ENCODE measurements at places on chromosomes 1 and 21.

GRCh38 chr1:14926818-14927575 lies 226.6 kb upstream of the TMEM51 start:
- DNase-seq = no peak

GRCh38 chr1:207839083-207839413 lies 71.9 kb downstream of the CD34 start:
- no peak for DNase-seq

DNA sequence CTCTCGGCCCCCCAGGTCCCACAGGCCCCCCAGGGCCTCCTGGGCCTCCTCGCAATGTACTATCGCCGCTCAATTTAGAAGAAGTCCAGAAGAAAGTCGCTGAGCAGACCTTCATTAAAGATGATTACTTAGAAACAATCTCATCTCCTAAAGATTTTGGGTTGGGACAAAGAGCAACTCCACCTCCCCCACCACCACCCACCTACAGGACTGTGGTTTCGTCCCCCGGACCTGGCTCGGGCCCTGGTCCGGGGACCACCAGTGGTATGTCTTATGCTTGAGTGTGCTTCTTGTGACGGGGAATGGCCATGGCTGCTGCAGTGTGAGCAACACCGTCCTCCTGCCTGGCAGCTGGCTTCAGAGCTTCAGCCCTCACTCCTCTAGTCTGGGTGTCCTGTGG lies 70.2 kb upstream of the DYNLT5 start:
- DNase-seq = no peak

DNA sequence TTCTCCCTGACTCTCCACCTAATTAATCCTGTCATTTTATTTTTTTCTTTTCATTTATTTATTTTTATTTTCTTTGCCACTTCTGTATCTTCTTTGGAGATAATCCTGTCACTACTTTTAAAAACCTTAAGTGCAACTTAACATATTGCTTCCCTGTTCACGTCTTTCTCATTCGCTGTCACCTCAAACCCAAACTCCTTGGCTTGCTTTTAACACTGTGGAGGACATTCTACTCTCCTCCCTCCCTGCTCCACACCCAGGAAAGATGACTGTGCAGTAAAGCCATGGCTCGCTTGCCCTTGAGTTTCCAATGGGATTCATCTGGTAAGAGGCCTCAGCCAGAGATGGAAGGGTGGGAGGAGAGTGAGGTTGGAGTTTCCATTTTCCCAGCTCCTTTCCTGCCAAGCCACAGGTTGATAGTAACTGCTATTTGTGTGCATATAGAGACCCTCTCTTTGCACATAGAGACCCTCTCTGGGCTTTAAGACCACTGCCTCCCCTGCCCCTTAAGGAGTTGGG lies 6.4 kb upstream of the BRWD1 start:
- DNase-seq = no peak

GRCh38 chr21:35508139-35508888 lies 459.2 kb upstream of the RUNX1 start:
- no peak for DNase-seq

- DNase-seq = no peak
These were observed 1.0 kb downstream of the NPR1 start for GRCh38 chr1:153679337-153680119.

DNA sequence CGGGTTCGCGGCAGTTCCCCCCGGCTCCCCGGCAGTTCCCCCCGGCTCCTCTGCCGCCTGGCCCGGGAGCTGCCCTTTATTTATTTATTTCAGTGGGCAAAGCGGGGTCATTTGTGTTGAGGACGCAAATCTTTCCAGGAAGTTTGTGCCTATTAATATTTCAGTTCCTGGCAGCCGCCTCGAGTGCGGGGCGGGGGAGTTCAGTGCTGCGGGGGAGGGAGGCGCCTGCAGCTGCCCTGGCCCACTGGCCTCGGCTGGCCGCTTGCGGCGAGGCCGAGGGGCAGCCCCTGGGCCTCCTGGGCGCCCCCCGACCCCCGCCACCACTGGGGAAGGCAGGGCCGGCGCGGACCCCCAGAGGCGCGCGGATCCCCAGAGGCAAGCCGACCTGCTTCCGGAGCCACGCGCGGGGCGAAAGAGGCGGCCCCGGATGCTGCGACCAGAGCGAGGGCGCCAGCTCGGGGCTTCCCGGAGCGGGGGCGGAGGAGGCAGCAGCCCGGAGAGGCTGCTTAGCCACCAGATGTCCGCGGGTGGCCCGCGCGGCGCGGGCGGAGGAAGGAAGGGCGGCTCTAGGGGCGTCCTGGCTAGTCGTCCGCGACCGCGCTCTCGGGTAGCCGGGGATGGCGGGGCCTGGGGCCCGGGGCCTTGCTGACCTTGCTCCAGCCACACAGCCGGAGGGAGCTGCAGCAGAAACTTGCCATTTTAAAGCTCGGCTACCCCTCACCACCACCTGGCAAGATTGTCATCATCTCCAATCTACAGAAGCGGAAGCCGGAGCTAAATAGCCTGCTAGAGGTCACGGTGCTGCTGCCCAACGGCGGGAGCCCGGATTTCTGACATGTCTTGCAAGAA lies 48.0 kb downstream of the H3-3A start:
- no peak for DNase-seq

- DNase-seq = no peak
These were observed 259.6 kb upstream of the RRP15 start for GRCh38 chr1:218025454-218025853.

- no peak for DNase-seq
These were observed 6.6 kb upstream of the DOP1B start for GRCh38 chr21:36149788-36150711.

GRCh38 chr1:55519937-55520683 lies 304.9 kb upstream of the USP24 start:
- no peak for DNase-seq

DNA sequence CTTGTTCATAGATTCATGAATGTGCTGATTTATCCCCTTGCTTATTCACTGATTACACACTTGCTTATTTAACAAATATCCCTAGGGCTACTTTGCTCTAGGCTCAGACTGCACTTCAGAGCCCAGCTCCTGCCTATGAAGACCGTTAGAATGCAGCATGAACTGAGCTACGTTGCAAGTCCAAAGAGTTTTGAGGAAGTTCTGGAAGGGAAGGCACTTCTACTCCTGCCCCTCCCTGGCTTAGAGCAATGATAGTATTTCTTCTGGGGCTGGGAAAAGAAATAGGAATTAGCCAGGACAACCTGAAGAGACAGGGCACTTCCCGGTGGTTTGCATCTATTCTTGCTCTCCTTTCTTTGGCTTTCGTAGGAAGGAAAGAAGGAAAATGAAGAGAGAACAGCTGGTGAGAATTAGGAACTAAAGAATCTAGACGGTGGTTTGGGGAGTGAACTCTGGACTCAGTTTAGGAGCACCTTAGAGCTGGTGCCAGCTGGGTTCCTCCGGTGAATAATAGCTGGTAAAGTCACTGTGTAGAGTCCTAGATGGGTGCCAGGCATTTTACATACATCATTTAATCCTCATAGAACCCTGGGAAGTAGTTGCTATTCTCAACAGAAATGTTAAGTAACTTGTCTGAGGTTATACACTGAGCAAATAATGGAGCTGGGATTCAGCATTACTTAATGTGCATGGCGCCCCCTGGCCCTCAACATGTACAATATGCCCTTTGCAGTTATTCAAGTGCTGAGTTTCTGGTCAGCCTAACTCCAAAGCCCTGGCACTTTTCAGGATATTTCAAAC lies 65.9 kb downstream of the NDUFS5 start:
- DNase-seq = no peak

DNA sequence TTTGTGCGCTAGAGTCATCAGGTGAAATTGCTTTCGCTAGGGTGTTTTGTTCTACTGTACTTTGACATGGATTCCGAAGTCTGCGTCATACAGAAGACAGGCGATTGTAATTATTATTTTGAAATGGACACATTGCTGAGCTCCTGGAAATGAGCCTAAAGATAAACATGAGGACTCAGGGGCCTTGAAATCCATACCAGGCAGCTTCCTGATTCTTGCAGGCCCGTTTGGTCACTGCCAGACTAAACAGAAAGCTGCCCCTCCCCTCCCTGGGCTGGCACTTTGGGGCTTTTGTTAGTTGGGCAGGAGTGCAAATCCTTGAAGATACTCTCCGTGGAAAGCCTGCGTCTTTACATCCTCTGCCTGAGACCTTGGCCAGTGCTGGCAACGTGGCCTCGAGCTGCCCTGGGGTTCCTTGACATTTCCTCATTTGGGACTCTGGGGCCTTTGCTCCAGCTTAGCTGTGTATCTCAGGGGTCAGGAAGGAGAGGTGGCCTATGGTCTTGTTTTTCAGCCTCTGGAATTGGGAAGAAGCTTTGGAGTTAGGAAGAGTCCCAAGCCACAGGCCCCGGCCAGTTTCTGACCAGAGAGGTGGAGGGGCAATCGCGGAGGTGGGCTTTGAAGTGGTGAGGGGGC lies 26.9 kb upstream of the KCNE2 start:
- DNase-seq = no peak

GRCh38 chr1:95018602-95019369 lies 54.0 kb downstream of the ALG14 start:
- no peak for DNase-seq

Data from NCI-H1436 treated with DMSO at 0.1 percent for 48 hours (cell line).